Stimulated activated CD4-positive, alpha-beta T cell treated with anti-CD3 and anti-CD28 coated beads, Interleukin-15, amount 100 ng/mL, for 1 hour (primary cell): ENCODE measurements at places on chromosomes 6 and 20.
A peak's percentile ranks its signal among the peaks of the same experiment; 100 is the strongest.

DNA sequence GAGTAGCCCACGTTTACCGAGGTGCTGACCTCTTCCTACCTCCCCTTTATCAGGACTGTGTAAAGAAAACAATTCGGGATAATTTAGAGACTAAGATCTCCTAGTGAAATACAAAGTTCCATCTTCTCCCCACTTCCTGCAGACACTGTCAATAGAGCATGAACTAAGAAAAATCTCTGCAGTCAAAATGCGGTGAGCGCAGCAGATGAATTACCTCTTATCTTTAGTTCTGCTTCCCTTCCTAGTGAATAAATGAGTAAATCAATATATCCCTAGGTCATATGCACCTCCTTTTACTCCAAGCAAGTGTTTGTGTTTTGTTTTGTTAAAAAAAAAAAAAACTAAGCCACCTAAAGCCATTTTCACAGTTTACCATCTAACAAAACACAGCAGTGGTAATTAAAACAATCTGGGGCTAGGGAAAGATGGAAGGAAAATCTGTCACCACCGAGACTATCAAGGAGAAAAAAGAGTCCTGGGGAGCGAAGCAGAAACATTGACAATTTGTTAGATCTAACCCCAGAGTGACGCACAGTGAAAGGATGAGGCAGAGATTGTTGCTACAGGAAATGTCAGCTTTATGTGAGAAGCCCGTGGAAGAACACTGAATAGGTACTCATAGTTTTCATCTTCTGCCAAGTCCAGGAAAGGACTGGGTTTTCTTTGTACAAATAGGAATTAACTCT is 159.4 kb upstream of the SPTLC3 start:
- DNase-seq = no peak

GRCh38 chr20:4084096-4084495 is 68.7 kb upstream of the RNF24 start:
- DNase-seq = no peak

GRCh38 chr6:163572612-163573011 is 158.1 kb downstream of the QKI start:
- no peak for DNase-seq

GRCh38 chr20:44064501-44065400 is 122.2 kb downstream of the JPH2 start:
- DNase-seq = no peak

GRCh38 chr6:93418033-93418407 is 1.3 kb downstream of the EPHA7 start:
- no peak for DNase-seq

DNA sequence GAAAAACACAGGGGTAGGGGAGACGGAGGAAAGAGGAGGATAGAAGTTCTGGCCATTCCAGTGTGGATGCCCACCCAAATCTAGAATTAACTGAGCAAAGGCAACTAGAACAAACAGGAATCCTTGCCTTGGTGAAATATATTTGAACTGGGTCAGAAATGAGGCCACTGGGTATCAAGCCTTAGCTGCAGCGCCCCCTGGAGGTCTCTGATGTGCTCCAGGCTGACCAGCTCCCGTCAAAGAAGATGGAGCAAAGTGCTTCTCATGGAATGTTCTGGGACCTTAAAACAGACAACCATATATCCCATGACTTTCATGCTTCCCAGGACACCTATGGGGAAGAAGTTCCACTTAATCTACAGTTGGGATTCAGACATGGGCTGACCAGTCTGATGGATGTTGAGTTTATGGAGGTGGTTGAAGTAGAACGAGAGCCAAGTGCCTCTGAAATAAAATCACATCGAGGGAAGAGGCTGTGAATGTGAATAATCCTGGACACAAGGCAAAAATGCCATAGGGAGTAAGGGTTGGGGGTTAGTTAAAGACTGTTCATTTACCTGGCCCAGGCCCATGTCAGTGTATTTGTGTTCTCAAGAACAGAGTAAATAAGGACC is 50.4 kb downstream of the HLA-DPB1 start:
- DNase-seq = peak; percentile 28

DNA sequence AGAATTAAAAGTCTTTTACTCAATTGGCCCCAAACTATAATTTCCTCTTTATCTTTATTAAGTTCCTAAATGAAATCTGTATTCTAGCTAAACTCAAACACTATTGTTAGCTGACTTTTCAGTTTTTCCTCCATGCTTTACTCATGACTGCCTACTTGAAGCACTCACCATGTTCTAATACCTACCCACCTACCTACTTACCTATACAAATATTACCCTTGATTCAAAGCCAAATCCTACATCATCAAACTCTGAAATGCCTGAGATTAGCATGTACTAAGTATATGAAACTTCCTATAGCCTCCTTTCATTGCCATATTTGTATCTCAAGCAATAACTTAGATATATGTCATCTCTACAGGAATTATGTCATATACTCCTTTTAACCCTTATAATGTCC is 259.7 kb downstream of the HDGFL1 start:
- DNase-seq = no peak

GRCh38 chr6:41216616-41217015 is 11.5 kb upstream of the TREML4 start:
- DNase-seq = no peak

- no peak for DNase-seq
Measured at GRCh38 chr20:48008850-48009515, 223.7 kb upstream of the SULF2 start.

- no peak for DNase-seq
Measured at GRCh38 chr6:143539106-143539505, 27.6 kb upstream of the FUCA2 start.

- DNase-seq = no peak
Measured at GRCh38 chr6:2625581-2625980, 125.1 kb downstream of the MYLK4 start.
